Muscle of leg (tissue), 16 donors: ENCODE measurements at places on chromosomes 3 and 15. TPM values are rescaled to one million over a fixed set of nuclear protein-coding genes. Genes with fewer than 3 reads are reported as not detected.

LYZL4 gene
- not detected for total RNA-seq

MED12L gene
- total RNA-seq, result 11.7 TPM

SCN11A gene
- 2.0 TPM for total RNA-seq

EFHB gene
- 0.89 TPM for total RNA-seq

GATM gene
- total RNA-seq, result 319 TPM
